ENCODE measurements at places on chromosomes 13 and 19.

DNA sequence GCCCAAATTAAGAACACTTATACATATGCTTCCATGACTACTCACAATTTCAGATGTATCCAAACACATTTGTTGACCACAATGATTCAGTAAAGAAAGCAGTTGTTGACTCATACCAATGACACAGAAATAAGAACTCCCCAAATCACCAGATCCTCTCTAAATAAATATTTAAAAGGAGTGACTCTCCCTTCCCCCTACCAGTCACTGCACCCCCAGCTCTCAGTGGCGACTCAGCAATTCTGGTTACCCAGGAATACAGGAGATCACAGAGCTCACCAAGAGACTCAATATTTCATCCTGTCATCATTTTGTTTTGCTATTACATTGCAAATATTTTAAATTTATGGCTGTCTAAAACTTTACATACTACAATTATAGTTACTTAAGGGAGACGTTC is 131.5 kb downstream of the RGCC start:
- no peak for DNase-seq

DNA sequence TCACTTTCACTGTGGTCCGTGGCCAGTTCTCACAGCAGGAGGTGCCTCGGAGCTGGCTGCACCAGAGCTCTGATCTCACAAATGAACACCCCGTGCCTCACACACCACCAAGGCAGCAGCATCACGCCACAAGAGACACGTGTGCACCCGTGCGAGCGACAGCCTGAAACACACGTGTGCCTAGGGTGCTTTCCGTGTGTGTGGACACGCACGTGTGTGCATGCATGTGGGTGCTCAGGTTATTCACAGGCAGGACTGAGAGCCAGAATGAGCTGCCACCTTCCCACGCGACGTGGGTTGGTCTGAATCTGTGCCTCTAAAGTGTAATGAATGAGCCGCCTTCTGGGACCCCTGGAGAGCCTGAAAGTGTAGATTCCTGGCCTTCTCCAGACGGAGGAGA is 67.6 kb upstream of the C13orf46 start:
- DNase-seq = no peak

DNA sequence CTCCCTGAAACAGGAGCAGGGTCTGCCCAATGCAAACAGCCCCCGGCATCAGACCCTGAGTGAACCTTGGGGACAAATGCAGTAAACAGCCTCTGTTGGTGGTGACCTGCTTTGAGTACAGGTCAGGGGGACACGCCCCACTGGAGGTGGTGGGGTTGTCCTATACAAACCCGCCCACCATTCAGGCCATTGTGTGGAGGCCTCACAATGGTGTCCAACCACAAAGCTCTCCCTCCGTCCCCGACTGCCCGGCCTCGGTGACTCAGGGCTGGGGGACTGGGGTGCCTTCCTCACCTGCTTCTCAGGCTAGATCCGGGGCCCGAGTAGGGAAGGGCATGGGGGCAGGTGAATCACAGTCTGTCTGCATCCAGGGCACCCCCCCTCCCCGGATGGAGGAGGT is 1.5 kb downstream of the MUC16 start:
- DNase-seq = no peak

DNA sequence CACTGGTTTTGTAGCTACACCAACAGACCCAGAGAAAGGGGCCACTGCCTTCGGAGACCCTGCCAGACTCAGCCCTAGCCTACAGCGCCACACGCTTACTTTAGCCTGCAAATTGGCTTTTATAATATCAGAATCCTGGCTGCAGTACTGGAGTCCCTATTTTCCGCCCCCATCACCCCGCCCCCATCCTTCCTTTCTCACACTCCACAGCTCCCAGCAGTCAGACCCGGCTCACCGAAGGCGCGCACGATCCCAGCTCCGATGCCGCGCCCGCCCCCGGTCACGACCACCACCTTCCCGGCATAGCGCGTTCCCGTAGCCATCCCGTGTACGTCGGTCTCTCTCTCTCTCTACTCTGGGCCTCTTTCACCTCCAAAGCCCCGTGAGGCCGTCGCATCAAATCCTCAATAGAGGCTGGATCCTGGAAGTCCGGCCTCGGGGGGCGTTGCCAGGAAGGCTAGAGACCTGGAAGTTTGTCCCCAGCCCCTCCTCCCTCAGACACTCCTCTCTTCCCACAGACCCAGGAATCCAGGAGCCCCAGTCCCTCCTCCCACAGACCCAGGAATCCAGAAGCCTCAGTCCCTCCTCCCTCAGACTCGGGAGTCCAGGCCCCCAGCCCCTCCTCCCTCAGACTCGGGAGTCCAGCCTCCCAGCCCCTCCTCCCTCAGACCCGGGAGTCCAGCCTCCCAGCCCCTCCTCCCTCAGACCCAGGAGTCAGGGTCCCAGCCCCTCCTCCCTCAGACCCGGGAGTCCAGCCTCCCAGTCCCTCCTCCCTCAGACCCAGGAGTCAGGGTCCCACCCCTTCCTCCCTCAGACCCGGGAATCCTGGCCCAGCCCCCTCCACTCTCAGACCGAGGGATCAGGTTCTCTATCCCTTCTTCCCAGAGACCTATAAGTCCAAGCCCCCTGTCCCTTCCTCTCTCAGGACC is at the start of gene HSD17B14:
Gene HSD17B14, minus strand, starts transcription at position 403 of the 929 bp plus-strand sequence. Its CDS starts 80 bp downstream, at position 323.
- DNase-seq = no peak

GRCh38 chr13:33108620-33109019 is 92.4 kb downstream of the KL start:
- DNase-seq = no peak

DNA sequence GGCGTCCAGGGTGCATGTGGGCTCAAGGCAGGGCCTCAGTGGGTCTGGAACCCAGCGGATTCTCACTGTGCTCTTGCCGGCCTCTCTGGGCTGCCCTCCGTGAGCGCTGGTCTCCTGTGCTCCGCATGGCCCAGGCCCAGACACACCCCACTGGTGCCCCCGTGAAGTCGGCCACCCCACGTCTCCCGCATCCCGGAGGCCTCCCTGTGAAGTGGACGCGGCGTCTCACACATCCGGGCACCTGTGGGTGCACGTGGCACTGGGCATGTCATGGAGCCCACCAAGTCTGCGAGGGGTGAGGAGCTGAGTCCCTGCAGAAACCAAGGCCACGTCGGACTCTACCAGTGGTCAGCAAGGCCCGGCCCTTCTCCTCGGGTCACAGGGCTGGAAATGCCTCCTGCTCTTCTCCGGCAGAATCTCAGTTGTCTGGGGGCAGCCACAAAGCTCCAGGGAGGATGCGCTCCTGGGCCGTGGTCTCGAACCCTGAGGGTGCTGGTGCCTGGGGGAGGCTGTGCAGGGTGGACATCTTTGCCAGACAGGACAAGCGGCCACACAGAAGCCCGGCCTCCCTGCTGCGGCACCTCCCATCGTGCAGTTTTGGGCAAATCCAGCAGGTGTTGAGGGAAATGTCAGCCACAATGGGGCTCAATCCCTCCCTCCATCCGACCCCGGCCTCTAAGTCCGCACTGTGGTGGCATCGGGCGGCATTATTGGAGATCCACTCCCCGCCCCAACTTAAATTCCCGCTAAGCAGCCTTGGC is 2.2 kb downstream of the C13orf46 start:
- DNase-seq = no peak

- DNase-seq = no peak
Observed at GRCh38 chr13:34108410-34108809, 290.5 kb downstream of the RFC3 start.

- DNase-seq = no peak
Observed at GRCh38 chr19:6374161-6374709, 1.5 kb downstream of the PSPN start.

DNA sequence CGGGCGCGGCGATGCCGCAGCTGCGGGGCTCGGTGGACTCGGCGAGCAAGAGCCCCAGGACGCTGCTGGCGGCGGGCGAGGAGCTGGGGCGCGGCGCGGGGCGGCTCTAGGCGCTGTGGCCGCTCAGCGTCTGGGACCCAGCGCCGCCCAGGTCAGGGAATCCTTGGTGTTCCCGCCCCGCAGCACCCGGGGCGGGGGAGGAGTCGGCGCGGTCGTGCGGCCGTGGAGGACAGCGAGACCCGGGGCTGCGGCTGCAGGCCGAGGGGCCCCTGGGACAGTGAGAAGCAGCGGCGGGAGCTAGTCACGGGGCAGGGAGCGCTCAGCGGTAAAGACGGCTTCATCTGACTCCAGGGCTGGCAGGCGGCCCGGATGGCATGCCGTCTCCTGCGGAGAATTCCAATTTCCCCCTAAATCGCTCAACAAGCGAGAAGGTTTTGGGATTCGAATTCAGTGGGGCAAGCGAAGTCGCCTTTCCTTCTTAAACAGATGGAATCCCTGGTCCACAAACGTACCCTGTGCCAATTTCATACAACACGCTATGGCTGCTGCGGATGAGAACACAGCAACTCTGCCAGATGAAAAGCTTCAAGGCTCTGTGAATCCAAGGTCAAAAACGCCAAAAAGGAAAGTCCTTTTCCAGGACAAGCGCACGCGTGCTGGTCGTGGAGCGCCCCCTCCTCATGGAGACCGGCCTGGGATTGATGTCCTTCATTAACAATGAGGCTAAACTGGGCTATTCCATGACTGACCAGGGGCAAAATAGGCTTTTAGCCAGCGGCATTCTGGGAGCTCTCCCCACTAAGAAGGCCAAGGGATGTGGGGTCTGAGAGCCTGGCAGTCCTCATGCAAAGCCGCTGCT is 4.2 kb upstream of the ZSCAN4 start:
- DNase-seq = no peak

GRCh38 chr13:98346904-98347636 is 170.0 kb upstream of the RNF113B start:
- no peak for DNase-seq

- no peak for DNase-seq
Observed at GRCh38 chr19:17915940-17916593, 16.7 kb upstream of the CCDC124 start.

GRCh38 chr13:23159760-23160637 is 20.8 kb upstream of the SGCG start:
- DNase-seq = no peak

GRCh38 chr19:51075998-51076397 is 6.7 kb downstream of the KLK14 start:
- no peak for DNase-seq

DNA sequence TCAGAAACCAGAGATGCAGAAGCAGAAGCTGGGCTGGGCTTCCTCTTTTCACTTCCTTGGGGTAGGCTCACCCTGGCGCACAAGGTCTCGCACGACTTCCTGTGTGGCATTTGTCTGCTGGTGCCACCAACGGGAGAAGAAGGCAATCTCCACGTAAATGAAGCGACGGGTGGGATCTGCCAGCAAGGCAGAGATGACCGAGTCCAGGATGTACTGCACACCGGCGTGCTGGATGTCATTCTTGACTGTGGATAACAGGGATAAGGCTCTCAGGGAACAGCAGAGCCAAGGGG is 1.3 kb downstream of the MAN2B1 start:
- DNase-seq = no peak

DNA sequence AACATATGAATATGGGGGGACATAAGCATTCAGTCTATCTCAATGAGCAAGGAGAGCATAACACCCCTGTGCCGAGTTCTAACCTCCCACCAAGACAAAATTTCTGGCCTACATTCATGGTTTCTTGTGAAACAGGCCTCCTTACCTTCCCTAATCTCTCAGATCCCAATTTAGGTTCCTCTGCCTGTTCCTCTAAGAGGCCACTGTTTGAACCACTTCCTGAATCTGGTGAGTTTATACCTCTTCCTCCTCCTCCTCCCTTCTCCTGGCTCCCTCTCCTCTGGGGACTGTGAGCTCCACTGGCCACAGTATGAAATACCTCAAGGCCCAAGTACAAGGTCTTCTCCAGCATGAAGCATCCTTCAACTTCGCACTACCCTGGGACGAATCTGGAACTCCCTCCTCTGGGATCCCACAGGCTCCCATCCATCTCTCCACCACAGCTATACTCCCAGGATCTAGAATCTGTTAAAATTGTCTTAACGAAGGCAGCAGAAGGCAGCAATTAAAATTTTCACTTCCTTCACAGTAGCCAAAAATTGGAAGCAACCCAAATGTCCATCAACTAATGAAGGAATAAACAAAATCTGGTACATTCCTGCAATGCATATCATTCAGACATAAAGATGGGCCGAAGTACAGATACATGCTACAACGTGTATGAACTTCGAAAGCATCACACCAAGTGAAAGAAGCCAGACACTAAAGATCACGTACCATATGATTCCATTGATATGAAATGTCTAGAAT is 7.8 kb upstream of the SIGLECL1 start:
- DNase-seq = no peak

DNA sequence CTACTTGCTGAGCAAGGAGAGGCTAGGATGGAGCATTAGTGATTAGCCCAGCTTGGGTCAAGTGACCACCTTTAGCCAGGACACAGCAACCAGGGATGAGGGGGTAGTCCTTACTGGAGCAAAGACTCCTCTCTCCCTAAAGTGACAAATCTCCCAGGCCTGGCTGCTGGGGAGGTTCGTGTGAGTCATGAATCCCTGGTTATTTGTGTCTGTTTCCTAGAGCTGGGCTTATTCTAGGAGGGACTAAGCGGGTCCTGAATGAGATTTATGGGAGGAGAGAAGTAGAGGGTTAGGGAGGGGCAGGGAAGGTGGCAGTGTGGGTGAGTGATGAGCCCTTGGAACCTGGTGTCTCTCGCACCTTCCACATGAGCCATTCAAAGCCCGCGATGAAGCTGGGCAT is 487.3 kb downstream of the TSHZ3 start:
- no peak for DNase-seq
